ENCODE measurements at places on chromosomes 16 and 17.

DNA sequence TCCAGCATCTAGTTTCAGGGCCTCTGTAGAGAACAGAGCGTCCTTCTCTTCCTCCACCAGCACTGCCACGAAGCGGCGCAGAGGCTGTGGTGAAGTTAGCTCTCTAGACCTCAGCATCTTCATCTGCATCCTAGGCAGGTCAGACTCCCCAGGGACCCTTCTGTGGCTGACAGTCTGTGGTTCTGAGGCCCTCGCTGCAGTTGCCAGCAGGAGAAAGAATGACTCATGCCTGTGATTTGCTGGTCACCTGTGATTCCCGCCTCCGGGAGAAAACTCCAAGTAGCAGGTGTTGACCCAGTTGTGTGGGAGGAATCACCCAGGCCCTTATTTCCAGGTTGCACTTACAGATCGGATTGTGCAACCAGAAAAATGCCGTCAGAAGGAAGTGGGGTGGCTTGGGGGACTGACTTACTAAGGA lies 117.3 kb upstream of the CACNG5 start:
- no peak for DNase-seq

DNA sequence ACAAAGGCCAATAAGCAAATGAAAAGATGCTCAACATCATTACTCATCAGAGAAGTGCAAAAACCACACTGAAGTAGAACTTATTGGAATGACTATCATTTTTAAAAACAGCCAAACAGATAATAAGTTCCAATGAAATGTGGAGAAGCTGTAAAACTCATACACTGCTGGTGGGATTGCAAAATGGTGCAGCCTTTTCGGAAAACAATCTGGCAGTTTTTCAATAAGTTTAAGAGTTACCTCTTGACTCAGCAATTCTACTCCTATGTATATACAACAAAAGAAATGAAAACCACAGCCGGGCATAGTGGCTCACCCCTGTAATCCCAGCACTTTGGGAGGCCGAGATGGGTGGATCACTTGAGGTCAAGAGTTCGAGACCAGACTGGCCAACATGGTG lies 49.3 kb downstream of the AKAP10 start:
- DNase-seq = no peak

DNA sequence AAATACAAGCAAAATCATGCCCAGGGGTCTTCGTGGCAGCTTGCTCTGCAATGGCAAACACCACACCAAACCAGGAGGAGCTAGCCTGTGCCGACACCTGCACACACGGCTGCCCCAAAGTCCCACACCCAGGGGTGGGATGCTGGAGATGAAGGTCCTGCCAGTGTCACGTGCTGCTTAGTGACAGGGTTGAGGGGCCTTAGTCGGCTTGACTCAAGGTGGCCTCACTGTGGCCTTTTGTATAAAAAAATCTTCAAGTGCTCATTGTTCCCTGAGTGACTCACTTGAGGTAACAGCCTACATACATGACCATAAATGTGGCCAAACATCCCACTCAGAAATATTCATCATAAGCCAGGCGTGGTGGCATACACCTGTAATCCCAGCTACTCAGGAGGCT lies 7.3 kb downstream of the TRIM65 start:
- no peak for DNase-seq

- no peak for DNase-seq
Measured at GRCh38 chr17:6557040-6557438, 684 bp upstream of the PITPNM3 start.

DNA sequence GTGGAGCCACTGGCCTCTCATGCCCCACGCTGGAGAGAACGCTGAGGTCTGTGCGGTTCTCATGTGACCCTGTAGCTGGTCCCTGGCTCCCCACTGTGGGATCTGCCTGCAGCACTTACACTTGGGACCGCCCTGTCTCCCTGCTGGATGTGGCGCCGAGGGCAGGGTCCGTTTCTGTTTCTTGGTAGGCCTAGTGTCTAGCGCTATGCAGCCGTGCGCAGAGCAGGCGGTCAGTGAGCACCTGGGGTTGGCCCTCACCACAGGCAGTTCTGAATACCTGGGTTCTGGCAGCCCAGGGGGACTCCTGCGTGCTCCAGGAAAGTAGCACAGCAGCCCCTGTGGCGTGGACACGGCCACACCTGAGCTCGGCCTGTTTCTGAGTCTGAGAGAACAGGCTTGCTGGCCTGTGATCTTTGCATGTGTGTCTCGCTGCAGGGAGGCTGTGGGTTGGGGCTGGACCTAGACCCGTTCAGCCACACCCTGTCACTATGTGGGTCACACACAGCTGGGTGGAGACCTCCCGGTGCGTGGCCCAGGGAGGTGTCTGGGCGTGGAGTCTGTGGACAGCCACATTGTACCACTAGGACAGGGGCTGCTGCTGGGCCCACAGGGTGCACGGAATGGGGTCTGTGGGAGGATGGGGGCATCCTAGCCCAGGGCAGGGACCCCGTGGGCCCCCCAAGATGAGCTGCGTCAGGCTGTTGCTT lies 2.8 kb downstream of the CAPN15 start:
- no peak for DNase-seq

DNA sequence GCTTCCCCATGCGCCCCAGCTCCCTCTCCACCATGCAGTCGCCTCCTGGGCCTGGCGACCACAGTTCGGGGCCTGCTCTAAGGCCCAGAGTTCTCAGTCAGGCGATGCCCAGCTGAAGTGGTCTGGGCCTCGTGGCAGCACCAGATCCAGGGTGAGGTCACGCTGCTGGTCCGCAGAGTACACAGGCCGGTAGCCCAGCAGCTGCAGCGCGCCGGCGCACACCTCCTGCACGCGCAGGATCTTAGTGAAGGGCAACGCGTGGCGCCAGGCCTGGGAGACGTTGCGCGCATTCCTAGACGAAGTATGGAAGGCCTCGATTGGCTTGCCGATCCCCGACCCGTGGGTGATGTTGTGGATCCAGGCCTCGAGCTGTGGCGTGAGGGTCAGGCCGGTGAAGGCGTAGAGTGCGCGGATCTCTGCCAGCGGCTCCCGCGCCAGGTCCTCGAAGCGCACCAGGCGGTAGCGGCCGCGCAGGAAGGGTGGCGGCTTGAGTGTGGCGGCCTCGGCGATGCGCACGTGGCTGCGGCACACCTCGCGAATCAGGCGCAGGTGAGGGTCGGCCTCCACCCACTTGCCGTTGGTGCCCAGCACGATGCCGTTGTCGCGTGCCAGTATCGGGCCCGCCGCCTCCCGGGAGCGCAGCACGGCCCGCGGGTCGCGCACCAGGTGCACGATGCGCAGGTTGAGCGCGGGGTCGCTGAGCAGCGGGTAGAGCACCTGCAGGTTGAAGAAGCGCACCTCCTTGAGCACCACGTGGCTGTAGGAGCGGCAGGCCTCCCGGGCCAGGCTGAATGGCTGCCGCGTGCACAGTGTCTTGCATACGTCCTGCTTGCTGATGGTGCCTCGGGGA lies 6.6 kb downstream of the CHST5 start:
- no peak for DNase-seq

DNA sequence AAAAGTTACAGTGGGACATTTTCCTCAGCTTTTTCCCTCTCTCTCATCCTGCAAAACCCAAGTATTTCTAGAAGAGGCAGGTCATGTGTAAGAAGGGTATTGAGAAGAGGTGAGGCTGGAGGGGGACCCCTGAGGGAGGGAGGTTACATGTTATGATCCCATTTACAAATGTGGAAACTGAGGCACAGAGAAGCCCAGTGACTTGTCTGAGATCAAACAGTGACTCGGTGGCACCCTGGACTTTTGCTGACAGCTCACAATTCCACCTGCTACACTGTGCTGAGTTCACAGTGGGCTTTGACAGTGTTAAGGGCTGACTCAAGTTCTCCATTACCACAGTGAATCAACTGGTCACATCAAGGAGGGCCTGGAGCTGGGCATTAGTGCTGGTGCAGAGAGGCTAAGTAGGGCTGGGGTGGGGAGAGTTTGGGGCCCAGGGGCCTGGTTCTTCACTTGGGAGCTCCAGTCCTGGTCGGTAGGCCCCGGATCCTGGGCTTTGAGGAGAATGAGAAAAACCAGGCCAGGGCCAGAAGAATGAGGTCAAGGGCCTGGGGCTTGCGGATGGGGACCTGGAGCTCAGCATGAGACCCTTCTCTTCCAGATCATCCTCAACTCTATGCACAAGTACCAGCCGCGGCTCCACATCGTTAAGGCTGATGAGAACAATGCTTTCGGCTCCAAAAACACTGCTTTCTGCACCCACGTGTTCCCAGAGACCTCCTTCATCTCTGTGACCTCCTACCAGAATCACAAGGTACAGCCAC lies 26.0 kb downstream of the TBX4 start:
- DNase-seq = no peak

DNA sequence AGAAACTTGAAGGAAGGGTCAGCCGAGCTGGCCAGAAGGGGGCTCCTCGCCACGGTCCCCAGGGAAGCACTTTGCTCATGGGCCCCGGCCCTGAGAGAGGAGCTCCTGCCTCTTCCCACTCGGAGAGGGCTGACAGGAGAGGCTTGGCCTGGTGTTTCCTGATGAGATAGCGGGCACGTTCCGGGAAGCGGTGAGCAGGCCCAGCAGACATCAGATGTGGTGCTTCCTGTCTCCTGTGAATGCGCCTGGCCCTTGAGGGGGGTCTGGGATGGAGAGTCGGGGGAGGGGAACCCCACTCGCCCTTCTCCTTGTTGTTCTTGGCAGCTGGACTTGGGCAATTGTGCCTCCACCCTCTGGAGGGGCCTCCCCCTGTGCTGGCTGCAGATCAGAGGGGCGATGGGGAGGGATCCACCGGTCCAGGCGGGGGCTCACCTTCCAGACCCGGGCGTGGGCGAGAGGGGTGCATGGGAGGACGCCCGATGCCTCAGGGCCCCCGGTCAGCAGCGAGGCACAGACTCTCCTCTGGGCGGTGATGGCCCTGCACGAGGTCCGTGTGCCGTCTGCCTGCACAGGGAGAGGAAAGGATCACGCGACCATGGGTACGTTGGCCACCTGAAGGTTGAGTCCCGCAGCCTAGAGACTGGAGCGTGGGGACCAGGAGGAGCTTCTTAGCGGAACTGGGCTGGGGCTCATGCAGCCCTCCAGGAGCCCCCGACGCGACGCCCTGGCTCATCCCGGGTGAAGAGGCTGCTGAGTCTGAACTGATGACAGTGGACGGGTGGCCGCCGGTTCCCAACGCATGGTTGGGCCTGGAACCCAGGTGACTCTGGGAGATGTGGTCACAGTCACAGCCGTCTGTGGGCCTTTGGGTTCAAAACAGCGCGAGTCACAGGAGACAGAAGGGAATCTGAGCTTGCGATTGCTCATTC lies 25.4 kb downstream of the METRNL start:
- no peak for DNase-seq

DNA sequence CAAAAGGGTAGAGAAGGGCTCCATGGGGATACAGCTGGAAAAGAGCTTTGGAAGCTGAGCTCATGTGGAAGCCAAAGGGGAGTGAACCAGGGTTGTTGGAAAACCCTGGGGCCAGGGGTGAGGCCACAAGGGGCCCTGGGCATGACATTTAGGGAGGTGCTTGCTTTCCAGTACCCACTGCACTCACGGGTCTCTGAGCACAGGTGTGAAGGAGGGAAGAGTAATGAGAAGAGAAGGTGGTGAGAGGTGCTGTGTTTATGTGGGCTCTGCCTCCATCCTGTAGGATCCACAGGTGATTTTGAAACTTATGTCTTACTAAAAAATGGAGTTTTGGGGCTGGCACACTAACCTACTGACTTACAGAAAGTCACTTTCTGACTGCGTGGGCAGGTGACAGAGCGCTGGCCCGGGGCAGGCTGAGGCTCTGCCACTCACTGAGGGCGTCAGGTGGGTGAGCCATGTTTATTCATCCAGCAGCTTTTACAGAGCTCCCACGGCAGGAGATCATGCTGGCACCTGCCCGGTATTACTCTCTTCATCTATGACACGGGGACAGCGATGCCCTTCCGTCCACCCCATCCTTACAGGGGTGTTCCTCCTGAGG lies 18.9 kb downstream of the KSR1 start:
- no peak for DNase-seq

DNA sequence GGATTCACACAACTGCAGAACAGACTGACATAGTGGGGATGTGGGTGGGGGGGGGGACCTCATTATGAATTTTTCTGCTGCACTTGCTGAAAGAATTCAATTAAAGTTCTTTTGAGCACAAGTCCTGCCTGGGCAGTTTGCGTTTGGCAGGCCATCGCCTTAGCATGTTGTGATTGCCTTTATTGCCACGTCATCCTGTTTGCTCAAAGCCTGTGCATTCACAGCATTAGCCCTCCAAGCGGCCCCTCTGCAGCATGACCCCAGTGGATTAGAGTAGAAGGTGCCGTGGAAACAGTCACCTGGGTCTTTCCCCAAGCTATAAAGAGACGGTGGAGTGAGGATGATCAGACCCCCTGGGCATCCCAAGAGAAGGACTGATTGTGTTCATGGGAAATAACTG lies 17.2 kb downstream of the MSI2 start:
- DNase-seq = no peak

DNA sequence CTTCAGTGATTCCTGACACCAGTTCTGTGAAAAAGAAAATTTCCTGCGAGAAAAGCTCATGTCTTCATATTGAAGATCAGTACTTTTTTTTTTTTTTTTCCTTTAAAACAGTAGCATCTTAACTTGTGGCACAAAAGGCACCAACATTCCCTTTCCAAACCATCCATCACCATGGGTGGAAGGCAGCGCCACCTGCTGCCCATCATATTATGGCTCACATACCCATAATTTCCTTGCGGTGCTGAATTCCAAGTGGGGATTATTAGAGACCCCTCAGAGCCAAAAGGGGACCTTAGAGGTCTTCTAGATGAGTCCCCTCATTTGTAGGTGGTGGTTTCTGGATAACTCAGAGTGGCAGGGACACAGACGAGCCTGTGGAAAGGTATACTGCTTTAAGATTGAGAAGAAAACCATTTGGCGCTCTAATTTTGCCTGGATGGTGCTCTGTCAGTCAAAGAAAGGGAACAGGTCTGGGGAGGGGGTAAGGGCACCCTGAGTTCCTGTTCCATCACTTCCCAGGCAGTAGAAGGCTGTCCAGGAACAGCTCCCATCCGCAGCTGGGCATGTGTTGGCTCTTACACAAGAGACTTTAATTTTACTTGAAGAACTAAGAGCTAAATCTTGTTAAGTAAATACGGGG lies 7.9 kb upstream of the SOST start:
- peak; percentile 43 for DNase-seq

DNA sequence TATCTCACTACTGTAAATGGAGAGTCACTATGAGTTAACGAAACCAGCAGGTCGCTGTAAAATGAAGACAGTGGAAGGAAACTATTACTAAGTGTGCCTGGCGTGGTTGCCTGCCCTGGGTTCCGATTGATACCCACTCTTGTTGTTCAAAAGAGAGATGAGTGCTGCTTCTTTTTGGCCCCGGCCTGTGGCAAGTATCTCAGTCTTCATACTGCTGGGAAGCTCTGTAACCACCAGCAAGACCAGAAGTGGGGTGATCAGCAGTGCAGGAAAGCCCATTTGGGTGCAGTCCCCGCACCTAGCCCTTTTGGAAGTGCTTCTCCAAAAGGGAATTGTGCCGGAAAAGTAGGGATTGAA lies 104.5 kb downstream of the SNX29 start:
- no peak for DNase-seq

DNA sequence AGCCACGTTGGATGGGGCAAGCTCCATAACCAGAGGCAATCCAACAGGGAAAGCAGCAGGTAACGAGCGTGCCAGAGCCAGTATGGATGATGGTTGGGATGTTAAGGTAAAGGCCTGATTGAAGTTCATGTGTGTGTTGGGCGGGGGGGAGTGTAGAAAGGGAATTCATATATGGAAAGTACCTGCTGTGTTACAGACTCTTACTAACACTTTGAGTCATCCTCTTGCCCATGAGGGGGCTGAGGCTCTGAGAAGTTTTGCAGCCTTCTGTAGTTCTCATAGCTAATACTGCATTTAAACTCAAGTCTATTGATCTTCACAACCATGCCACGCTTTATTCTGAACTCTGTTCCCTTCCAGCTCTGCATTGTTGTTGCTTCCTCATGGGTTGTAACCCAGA lies 28.5 kb downstream of the SYCE1L start:
- no peak for DNase-seq

GRCh38 chr16:89904606-89905510 lies 13.8 kb upstream of the MC1R start:
- DNase-seq = no peak

Measured in NCI-H1436 (cell line).